ENCODE measurements at places on chromosomes 1 and 21.
A peak's percentile ranks its signal among the peaks of the same experiment; 100 is the strongest.

DNA sequence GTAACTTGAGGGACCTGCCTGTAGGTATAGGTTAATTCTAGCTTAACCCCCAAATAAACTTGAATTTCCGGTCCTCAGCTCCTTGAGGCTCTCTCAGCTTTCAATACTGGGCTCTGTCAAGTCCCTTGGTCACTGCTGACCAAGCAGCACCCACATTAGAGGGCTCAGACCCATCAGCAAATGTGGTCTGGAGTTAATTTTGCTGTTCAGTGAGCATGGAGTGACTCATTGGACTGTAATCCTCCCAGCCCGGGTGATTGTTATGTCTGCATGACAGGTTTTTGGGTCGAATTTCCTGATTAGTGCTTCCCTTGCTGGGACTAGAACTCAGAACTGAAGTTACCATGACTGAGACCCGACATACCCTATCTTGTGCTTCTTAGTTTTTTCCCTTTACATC, 130.6 kb downstream of the URB2 start:
- no peak for DNase-seq

DNA sequence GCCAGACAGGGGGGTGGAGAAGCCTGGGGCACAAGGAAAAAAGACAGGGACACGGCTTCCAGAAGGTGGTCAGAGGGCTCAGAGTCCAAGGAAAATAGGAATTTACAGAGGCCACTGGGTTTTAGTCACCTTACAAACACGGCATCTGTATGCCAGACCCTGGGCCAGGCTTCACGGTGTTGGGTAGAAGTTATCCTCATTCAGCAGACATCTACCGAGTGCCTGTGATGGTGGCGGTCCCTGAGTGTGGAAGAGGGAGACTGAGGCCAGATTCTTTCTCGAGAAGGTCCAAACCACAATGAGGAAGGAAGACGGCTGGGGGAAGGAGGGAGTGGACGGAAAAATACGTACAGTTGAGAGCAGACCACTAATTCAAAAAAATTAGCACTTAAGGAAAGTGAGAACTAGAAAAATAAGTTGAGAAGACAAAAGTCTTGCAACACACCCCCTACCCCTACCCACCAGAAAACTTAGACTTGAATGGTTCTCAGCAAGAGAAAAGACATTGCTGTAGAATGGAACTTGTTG, 864 bp upstream of the BTG2 start:
- no peak for DNase-seq

DNA sequence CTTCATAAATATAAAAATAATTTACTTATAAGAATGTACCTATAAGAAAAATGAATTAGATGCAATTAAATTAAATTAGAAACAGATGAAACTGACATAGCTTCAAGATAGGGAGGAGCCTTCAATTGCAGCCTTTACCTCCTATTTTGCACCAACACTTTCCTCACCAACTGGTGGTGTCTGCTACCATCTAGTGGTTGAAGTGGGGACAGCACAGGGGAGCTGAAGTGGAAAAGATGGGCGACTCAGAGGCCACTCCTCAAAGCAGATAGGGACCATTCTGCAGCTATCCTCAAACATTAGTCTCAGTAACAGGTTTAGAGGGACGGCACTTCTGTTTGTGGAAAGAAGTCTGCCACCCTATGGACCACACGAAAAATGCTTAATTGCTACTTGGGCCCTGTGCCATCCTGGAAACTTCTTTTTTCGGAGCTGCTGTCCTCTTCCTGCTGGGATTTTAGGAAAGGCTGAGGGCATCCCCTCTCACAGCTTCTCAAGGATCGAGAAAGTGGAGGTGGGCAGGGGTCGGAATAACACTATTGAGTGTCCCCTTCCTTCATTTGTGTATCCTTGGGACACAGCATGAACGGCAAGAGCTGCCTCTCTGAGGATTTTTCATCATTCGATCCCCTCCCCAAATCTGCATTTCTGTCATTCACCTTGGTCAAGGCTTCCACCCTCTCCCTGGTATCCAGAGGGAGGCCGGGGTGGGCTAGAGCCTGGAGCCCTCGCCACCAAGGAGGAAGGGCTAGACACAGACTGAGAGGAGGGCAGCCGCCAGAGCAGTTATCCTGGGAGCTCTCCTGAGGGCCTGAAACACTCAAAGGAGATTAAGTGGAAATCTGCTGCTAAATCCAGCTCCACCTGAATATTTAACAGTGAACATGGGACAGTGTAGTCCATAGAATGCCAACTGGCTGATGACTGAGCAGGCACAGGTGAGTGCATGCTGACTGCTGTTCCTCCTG, 9.6 kb downstream of the PROK1 start:
- peak; percentile 84 for DNase-seq

DNA sequence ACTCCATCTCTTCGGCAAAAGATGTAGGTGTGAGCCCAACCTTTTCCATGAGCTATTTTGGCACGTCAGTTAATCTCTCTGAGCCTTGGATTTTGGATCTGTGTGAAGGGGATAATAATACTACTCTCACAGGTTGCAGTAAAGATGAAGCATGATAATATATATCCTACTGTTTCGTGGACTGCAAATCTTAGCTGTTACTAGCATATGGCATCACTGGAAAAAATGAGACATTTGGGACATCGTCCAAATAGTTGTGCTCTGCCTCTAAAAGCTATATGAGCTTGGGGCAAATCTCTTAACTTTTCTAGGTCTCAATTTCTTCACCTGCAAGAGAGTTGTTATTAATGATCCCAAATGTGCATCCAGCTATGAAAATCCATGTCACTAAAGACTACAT, 147.4 kb upstream of the ZRANB2 start:
- DNase-seq = no peak

GRCh38 chr1:3195966-3196515, 127.0 kb downstream of the PRDM16 start:
- DNase-seq = no peak

GRCh38 chr1:79549201-79549600, 542.7 kb upstream of the ADGRL4 start:
- DNase-seq = peak; percentile 68

GRCh38 chr1:208085655-208086515, 158.3 kb downstream of the PLXNA2 start:
- DNase-seq = no peak

DNA sequence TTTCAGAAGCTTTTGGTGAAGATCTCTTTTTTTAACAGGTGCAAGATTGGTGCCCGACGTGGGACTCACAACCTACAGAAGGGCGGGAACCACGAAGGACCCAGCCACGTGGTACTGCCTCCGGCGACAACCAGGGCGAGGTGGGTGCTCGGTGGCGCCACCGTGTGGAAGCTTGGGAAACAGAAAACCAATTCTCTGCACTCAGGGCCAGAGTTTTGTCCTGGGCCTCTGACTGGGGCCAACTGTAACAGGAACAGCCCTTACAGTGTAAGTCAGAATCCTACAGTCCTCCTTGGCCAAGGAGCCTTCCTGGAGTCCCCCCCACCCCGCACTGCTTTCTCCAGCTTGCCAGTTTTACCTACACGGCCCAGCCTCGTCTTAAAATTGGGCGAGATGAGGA, 11.6 kb upstream of the S100A7A start:
- peak; percentile 19 for DNase-seq

GRCh38 chr1:160997323-160998038, 23.5 kb downstream of the F11R start:
- peak; percentile 62 for DNase-seq

DNA sequence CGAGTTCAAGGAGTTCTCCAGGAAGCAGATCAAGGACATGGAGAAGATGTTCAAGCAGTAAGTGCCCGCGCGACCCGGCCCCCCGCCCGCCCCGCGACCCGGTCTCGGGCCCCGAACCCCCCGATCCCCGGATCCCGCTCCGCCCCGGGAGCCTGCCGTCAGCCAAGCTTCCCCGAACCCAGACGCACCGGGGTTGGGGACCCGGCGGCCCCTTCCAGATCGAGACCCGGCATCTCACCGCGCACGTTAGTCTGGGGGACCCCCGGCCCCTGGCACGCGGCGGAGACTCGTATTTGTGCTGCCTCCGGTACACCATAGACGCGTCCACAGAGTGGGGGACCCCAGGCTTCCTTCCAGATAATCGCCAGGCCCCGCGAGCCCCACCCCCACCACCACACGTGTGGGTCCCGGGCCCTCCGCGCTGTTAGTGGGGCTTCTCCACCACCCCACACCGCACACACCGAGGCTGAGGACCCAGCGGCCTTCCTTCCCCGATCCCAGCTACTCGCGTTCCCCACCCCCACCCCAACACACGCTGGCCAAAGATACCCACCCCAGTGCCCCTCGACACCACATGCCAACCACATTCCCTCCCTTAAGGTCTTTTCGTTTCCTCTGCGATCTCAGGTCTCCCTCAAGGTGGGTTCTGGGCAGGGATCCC, 665 bp downstream of the EFHD2 start:
- DNase-seq = peak; percentile 27

DNA sequence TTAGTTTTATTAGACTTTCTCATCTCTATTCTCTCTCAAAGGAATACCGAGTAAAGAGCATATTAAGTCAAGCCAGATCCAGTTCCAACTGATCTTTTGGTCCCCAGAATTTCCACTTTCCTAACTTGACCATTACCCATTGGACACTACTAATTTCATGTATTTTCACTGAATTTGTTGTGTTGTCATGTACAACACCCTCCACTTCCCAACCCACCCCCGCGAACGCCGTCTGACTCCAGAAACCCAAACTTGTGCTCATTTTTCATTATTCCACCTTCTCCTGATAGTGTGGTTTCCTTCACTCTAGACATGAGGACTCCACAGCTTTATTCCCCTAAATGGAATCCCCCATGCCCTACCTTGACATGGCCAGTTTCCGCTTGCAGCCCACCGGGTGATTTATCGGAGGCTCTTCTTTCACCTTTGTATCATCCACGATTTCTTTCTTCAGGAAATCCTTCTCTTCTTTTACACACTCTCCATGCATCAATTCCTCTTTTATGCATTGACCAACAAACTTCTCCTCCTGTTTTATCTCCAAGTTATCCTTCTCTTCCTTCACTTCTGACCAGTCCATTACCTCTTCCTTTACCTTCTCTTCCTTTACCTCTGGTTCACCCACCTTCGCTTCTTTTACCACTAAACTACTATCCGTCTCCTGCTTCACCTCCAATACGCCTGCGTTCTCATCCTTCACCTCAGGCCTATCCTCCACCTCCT, 805 bp downstream of the ZNHIT6 start:
- peak; percentile 5 for DNase-seq

- DNase-seq = no peak
Observed at GRCh38 chr1:28456078-28456477, 49.8 kb upstream of the RCC1 start.

DNA sequence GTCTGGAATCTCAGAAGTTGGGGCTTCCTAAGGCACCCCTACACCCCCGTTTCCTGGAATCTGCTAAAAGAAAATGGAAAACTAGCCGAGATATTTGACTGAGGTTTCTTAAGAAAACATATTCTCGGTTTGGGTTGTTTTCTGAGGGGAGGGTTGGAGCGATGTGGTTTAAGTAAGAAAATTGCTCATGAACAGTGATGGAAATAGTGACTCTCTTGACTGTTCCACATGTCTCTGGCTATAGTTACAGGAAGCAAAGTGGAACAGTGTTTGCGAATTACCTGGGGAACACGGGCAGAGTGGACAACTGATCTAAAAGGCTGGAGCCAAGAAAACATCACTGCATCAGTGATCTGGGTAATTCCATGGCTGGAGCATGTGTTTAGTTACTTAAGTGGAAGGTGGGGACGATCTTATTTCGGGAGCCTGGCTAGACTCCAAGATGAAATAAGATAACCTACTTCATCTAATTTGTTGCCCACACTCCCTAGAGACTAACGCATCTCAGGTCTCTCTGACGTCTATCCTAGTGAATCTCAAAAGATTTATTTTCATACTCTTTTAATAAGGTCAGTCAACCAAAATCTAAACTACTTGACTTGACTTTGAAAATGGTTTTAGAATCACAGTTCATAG, 92.4 kb downstream of the KCNJ15 start:
- no peak for DNase-seq

DNA sequence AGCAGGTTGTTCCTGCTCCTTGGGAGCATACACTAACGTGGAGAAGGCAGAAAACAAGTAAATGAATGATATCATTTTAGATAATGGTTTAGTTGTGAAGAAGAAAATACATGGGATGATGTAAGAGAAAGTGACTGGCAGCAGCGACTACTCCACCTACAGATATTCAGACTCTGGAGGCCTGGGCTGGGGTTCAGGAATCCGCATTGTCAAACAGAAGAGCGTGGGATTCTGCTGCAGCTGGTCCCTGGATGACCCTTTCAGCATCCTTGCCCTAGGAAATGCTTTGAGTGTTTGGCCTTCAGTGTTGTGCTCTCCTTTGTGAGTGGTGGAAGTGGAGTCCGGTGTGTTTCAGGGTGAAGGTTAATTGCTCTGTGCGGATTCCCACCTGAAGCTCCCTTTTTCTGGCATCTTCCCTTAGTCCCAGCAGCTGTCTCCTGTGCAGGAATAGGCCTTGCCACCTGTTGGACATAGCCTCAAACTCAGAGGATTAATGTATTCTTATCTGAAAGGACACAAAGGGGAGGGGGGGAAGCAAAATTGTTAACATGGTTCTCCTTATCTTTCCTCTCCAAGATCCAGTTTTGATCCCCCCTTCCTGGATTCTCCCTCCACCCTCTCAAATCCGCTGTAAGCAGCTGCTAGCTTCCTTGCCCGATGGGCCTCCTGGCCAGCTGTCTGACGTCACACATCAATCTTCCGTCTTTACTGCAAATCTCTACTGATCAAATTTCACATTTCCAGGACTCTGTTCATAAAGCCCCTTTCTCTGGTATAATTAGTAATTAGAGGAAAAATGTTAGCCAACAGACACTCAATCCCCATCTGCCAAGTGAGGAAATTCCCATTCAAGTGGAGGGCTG, 68.3 kb upstream of the SPAG17 start:
- DNase-seq = peak; percentile 99

DNA sequence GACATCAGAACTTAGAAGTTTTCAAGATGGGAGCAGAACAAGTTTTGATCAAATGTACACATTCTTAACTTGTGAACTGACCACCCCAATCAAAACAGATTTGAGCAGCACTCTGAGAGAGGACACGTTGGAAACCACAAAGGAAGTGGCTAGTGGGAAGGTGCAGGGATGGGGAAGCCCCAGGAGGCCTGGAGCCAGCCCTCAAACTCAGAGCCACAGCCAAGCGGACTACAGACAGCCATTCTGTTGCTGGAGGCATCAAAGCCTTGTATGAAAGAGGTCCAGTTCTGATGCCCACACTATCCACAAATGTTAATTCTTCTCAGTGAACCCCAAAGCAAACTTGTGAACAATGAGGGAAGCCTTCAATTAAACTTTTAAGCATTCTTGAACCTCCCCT, 143.6 kb upstream of the RAB4A start:
- DNase-seq = peak; percentile 76

- DNase-seq = no peak
Observed at GRCh38 chr1:58406301-58407071, 140.0 kb downstream of the OMA1 start.

DNA sequence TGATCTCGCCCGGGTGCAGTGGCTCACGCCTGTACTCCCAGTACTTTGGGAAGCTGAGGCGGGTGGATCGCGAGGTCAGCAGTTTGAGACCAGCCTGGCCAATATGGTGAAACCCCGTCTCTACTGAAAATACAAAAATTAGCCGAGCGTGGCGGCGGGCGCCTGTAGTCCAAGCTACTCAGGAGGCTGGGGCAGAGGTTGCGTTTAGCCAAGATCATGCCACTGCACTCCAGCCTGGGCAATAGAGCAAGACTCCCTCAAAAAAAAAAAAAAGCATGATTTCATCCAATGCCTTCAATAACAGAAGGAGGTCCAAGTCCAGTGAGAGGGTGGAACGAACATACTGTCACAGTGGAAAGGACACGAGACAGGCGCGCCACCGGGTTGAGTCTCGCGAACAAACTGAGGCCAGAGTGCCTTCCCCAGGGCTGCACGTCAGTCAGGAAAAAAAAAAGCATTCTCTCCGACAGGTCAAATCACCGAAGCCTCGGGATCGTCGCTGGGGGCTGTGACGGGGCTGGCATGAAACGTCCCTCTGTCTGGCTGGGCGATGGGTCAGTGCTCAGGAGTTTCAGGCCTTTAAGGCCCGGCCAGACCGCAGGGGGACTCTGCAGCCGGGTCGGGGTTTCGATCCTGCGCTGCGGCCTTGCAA, 8.4 kb upstream of the CROCC start:
- no peak for DNase-seq
